Left renal cortex interstitium (tissue), 4 donors: ENCODE measurements at places on chromosomes 7 and 10.

GRCh38 chr7:24119852-24120251 lies 164.1 kb upstream of the NPY start:
- DNase-seq: no peak

DNA sequence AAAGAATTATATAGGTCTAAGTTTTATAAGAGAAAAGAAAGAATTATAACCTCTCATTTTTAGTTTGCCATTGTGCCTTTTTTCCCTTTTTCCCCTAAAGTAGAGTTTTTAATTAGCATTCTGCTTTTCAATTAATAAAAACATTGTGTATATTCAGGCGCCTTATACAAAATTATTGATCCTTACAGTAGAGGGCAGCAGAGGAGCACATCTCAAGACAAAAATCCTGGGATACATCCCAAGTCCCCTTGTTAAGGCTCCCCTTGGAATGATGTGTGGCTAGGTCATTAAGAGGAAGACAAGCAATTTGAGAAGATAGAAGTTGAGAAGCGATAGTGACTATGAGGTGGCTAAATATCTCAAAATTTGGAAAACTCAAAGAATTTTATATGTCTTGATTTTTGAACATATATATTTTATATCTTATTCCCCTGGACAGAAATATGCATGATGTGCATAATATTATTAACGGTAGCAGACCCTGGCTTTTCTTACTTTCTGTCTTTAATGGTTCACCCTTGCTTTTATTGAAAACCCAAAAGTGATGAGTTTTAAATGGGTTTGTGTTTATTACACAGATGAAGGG lies 19.1 kb upstream of the TPK1 start:
- DNase-seq: no peak

DNA sequence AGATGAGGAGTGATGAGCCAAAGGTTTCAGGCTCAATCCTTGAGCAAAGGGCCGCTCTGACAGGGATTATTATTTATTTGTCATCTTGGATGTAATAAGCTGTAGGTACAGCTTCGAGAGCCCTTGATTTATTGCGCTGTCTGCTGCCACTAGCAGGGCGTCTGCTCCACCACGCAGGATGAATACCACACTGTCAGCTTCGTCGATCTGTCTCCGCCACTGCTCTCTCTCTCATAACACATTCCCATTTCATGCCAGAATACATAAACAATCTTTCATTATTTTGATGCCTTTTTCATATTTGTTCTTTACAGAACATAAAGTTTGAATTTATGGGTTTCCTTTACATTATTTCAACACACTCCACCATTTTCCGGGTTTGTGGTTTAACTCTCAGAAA lies 276.6 kb downstream of the LRMDA start:
- no peak for DNase-seq

DNA sequence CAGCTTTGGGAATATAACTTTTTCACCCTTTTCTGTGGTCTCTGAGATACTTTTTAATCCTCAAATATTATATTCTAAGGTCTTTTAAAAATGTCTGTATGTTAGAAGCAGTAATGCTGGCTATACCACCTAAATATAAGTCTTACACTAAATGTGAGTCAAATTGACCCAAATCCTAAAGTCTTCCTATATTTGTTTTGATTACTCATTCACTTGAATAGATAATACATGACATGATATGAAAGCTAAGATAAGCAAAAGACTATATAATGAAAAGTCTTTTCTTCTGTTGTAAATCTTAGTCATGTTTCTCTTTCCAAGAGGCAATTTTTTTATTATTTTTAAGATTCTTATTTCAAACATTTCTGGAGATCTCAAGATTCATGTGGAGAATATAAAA lies 64.2 kb downstream of the HDAC9 start:
- DNase-seq: no peak

GRCh38 chr10:92972066-92972870 lies 88.3 kb upstream of the CYP26C1 start:
- DNase-seq: no peak

DNA sequence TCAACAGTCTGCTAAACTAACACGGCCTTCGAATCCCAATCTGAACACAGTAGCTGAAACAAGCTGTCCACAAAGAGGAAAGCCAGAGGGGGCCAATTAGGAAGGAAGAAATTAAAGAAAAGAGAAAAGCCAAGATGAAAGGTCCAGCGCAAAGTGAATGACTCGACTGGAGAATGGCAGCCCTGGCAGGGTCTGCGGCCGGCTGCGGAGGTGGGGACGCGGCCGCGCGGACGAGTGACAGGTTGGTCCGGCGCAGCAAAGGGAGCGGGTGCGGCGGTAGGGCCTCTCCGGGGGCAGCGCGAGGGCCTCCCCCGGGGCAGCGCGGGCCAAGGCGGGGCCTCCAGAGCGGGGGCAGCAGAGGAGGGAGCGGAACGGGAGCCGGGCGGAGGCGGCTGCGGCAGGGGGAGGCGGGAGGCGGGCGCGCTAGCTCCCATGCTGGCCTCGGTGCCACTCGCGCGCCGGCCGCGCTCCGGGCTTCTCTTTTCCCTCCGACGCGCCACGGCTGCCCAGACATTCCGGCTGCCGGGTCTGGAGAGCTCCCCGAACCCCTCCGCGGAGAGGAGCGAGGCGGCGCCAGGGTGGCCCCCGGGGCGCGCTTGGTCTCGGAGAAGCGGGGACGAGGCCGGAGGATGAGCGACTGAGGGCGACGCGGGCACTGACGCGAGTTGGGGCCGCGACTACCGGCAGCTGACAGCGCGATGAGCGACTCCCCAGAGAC lies at the start of gene VWC2:
TSS of gene VWC2 (plus strand) at position 421 of the 718 bp plus-strand sequence. CDS start 1,798 bp downstream, outside the sequence.
- DNase-seq: no peak

GRCh38 chr7:362402-363096 lies 72.6 kb downstream of the FOXL3 start:
- no peak for DNase-seq

GRCh38 chr10:57959318-57960006 lies 308.2 kb downstream of the IPMK start:
- no peak for DNase-seq

DNA sequence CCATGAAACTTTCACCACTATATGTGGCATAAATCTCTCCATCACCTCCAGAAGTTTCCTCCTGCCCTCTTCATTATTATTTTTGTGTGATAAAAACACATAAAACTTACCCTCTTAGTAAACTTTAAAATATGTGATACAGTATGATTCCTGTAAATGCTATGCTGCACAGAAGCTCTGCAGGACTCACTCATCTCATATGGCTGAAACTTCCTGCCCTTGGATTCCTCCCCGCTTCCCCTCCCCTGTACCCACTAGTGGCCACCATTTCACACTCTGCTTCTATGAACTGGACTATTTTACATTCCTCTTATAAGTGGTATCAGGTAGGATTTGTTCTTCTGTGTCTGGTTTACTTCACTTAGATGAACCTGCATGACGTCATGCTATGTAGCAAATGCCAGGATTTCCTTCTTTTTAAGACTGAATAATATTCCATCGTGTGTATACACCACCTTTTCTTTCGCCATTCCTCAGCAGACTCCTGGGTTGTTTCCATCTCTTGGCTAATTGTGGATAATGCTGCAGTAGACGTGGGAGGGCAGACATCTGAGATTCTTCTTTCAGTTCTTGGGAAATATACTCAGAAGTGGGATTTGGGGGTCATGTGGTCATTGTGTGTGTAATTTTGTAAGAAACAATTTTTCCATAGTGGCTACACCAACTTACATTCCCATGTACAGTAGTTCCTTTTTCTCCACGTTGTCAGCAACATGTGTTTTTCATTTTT lies 335.2 kb downstream of the SDK1 start:
- no peak for DNase-seq

DNA sequence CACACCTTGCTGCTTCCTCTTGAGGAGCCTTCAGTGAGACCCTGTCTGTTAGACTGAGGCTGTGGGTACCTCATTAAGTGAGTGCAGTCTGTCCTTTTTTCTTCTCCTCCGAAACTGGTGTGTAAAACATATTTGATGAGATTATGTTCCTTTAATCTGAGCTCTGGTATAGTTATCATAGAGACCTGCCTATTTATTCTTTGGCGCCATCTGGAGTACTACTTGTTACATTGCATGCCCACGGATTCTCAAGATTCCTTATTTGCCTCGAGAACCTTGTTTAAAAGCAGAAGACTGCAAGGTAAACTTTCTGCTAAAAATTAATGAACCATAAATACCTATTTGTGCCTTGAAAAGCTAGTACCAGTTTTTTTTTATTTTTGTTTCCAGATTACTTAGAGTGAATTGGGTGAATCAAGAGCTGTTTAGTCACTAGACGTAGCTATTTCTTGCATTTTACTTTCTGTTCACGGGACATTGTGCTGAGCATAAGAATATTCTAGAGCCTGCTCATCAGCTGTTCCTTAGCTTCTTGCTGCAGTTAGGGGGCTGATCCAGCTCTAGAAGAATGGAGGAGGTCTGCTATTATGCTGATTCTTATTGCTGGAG lies 16.9 kb upstream of the STMP1 start:
- no peak for DNase-seq

DNA sequence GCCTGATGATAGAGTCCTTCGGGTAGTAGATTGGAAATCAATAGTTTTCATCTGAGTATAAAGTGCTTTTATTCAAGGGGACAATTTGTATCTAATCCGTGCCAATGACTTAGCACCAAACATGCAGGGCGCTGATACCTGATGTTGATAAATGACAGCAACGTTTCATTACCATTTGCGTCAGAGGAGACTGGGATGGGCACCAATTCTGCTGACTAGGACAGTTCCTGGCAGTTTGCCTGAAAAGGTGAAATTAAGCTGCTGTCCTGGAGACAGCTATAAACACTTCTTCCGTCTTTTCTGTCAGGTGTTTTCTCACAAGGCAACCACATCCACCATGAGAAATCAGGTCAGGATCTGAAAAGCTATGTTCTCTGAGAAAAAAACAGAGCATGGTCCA lies 1136.4 kb downstream of the TYW1 start:
- no peak for DNase-seq

DNA sequence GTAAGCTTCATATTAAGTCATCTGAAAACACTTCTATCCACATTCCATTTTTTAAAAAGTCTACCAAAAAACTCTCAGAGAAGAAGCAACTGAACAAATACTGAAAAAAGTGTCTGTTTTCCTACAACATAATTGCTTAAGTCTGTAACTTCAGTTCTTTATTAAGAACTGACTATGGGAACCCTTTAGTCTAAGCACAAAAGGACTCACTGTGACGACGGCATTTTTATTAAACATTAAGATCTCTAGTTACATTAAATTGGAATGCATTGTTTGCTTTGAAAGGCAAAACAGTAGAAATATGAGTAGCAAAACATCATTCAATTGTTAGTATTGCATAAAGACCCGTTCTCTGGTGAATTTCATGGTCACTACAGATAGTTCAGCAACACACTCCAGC lies 5.8 kb upstream of the FAM3C start:
- DNase-seq: no peak

- DNase-seq: no peak
Observed at GRCh38 chr7:80637911-80638765, at the start of gene CD36. Gene CD36 (plus strand): TSS chr7:80638642. CDS start chr7:80646741, 8,099 bp downstream.

DNA sequence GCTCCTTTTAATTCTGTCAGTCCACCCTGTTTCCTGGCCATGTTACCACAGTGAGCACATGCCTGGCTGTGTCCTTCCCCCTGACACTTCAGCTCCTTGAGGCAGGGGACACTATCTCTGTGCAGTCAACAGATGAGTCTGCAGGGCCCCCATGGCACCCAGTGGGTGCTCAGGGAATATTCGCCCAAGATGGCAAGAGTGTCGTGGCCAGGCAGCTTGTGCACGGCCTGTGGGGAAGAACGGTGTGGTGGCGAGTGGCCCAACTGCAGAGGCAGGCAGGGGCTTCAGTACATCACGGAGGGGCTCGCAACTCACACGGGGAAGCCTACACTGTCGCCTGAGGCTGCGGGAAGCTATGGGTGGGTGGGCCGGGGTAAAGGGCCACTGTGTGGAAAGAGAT lies 91.1 kb downstream of the TRRAP start:
- DNase-seq: no peak

- no peak for DNase-seq
Observed at GRCh38 chr10:28300027-28300426, 2.8 kb downstream of the MPP7 start.

DNA sequence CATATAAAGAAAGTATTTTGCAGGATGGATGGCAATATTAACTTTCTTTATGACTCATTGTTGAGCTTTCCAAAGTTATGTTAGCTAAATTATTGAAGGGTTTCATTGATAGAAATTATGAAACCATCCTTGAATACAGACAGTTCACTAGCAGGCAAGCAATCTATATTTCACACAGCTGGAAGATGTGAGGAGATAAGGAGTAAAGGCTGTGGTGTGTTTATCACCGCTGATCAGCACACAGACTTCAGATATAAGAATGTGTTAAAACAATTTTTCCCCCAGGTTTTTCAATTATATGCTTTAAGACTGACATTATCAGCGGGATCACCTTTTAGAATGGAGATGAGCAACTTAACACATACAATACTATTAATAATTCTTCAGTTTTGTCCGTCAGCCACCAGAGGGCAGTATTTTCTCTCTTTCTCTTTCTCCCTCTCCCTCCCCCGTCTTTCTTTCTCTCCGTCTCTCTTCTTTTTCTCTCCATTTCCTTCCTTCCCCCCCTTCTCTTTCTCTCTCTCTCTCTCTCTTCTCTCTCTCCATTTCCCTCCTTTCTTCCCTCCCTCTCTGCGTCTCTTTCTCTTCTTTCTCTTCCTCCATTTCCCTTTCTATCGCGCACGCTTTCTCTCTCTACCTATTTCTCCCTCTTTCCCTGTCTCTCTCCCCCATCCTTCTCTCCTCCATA lies 62.9 kb upstream of the FAM171A1 start:
- DNase-seq: no peak
